KBM-7 (cell line): ENCODE measurements at places on chromosomes 4 and X.

DNA sequence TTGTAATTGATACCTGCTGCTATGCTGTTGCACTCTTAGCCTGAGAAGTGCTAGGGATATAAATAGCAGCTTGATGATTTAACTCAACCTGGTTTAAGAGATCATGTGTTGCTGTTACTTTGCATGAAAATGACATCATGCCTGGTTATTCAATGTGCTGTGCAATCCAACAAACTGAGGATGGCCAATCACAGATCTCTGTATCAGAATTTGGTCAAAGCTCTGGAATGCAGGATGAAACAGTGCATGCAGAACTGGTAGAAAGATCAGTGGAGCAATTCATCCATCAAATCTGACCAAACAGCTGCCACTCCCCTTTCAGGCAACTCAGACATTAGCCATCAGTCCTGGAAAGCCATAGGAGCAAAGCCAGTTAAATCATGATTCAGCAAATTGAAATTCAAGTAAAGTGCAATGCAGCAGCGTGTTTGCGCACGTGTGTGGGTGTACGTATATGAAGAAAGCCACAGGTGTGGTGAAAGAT is 160.3 kb upstream of the RASGEF1B start:
- no peak for DNase-seq

GRCh38 chr4:138034871-138035270 is 207.3 kb downstream of the SLC7A11 start:
- DNase-seq = no peak

GRCh38 chr4:37935026-37935425 is 25.2 kb upstream of the PTTG2 start:
- no peak for DNase-seq

DNA sequence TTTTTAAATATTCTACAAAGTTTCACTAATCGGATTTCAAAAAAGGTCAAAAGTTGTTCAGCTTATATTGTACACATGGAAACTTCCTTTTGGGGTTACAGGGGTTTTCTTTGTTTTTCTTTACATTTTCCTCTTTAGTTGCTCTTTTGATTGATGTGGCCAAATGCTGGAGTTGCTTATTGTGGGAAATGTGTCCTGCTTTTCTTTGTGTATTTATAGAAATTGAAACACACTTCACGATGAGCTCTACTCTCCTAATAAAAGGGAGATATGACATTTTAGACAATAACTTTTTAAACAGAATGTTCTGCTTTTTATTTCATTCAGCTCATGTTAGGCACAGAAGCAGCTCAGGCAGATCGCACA is 50.7 kb upstream of the SPRY1 start:
- DNase-seq = no peak

- DNase-seq = peak; percentile 30
Observed at GRCh38 chr4:116055857-116056827, 942.7 kb upstream of the NDST4 start.

GRCh38 chr4:99572527-99573240 is 1.9 kb upstream of the MTTP start:
- DNase-seq = no peak

- no peak for DNase-seq
Observed at GRCh38 chrX:153410373-153410772, 899 bp upstream of the ZFP92 start.

GRCh38 chrX:53188763-53189162 is 36.2 kb downstream of the KDM5C start:
- no peak for DNase-seq

DNA sequence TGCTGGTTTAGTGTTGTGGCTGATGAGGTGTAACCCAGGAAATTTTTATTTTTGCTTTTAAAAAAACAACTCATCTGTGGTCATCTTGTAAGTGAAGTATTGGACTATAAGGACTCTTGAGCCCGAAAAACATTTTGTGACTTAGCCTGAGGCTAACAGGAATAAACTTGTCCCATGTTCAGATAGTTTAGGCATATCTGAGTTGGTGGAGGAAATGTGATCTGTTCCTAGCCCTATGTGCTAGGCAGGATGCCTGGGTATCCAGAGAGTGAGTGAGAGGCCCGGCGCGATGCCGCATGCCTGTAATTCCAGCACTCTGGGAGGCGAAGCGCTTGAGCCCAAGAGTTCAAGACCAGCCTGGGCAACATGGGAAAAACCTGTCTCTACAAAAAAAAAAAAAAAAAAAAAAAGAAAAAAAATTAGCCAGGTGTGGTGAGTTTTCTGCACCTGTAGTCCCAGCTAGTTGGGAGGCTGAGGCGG is 3.7 kb downstream of the SMS start:
- DNase-seq = no peak

- DNase-seq = no peak
Observed at GRCh38 chrX:41108007-41108406, 22.8 kb downstream of the USP9X start.

DNA sequence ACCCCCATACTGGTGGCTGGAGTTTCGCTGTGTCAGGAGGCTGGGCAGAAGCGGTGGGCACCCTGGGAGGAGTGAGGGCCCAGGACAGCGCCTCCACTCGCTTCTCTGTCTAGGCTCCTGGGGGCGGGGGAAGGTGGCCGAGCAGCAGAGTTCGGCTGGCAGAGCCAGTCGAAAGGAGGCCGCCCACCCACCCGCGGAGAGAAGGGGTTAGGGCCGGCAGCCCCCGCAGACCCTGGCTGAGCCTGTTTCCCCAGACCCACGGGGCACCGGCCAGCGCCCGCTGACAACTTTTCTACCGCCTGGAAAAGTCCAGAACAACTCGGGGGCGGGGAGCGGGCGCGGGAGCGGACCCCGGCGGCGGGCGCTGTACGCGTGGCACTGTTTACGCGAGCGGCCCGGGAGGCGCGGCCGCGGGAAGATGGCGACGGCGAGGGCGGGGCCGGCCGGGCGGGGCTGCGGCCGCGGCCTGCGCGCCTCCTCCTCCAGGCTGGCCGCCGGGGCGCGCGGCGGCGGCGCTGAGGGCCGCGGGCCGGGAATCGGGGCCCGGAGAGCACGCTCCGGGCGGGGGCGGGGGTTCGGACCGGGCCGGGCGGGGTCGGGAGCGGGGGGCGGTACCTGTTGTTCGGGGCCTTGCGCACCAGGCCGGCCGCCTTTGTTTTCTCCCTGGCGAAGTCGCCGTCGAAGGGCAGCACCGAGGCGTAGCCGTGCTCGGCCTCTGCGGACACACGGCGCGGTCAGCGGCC is 628 bp downstream of the MXD4 start:
- no peak for DNase-seq

- no peak for DNase-seq
Observed at GRCh38 chr4:176675810-176676209, 116.9 kb downstream of the VEGFC start.

DNA sequence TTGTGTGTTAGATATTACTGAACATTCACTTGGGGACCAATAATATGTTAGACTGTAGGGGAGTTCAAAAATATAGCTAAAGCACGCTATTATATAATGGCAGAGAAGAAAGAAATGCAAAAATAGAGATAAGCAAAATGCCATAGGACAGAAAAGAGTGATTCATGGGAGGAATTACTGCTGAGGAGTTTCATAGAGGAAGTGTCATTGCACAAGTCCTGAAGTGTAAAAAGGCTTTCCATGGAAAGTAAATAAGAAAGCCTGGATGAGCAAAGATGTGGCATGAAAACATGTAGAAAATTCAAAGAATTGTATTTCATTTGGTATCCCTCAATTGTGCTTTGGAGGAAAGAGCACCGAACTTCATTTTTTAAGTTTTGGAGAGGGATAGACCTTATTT is 14.5 kb downstream of the HMGB2 start:
- peak; percentile 24 for DNase-seq

DNA sequence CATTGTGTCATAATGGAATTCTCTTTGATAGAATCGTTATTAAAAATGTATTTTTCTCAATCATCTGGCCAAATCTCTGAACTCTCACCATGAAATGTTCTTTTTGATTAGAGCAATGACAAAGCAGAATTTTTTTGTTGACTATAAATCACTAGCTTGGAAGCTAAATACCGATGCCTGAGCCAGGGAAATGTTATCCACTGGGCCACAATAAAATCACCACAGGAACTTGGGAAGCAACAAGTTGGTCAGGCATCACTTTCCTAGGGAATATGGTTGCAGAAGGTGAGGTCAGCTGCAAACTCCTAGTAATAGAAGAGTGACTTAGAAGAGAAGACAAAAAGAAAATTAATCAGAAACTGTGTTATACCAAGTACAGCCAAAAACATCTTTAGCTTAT is 60.6 kb upstream of the CFAP47 start:
- DNase-seq = no peak

GRCh38 chr4:164481306-164482091 is 272.4 kb upstream of the SMIM31 start:
- DNase-seq = no peak

GRCh38 chr4:110520886-110521285 is 44.9 kb downstream of the ENPEP start:
- DNase-seq = no peak

DNA sequence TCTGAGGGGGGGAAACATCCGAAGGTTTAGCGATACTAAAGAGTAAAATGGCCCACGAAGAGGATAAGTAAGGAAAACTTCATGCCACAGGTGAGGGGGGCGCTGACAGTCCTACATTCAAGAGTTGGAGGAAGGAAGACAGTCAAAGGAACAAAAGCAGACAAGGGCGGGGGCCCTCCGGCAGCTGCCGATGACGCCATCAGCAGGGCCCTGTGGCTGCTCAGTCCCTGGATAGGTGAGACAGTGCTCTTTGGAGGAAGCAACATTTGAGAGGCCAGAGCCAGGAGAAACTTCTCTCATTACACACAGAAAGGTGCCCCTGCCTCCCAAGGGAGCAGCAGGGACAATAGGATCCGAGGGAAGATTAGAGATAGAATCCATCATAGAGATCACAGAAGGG is 41.5 kb downstream of the RAB40AL start:
- peak; percentile 22 for DNase-seq

DNA sequence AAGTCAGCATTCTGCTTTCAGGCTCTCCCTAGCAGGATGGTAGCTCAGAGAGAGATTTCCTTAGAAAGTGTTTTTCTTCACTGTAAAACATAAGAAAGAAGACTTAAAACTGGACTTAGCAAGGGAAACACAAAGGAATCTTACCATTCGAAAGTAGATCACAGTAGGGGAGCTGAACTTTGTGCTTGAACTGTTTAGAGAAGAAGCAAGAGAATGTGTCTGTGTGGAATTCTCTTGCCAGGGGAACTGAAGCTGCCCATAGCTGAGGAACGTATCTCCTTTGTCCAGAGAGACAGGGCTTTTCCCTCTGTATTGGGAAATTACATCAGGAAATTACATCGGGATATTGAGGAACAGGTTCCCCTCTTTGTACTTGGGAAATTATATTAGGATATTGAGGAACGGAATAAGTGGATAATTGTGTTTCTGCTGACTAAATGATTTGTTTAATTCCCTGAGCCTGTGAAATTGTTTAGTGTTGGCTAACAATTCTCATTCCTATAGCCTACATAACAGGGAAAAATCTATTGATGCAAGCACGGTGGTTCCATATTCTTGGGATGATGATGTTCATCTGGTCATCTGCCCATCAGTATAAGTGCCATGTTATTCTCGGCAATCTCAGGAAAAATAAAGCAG is 21.2 kb downstream of the SRD5A3 start:
- DNase-seq = no peak

- DNase-seq = no peak
Observed at GRCh38 chrX:120750381-120750780, 120.5 kb upstream of the C1GALT1C1 start.

- no peak for DNase-seq
Observed at GRCh38 chrX:131289527-131289926, 421 bp upstream of the IGSF1 start.

DNA sequence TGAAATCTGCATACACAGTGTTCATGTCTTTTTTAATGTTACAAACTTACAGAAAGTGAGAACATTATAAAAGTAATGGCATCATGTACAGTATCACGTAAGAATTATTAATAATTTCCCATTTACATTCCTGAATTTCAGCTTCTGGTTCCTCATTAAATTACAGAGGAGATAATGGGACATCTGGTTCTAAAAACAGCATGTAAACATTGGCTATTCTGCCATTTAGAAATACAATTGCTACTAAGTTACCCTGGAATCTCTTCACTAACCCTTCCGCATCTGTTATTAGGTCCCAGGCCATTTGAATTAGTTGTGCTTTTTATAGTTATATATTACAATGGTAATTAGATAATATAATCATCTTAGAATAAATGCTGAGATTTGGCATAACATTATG is 505.1 kb downstream of the FSTL5 start:
- no peak for DNase-seq

- peak; percentile 83 for DNase-seq
Observed at GRCh38 chr4:155787113-155787710, 28.4 kb downstream of the GUCY1B1 start.

- no peak for DNase-seq
Observed at GRCh38 chr4:54526560-54526959, 131.2 kb upstream of the KIT start.

DNA sequence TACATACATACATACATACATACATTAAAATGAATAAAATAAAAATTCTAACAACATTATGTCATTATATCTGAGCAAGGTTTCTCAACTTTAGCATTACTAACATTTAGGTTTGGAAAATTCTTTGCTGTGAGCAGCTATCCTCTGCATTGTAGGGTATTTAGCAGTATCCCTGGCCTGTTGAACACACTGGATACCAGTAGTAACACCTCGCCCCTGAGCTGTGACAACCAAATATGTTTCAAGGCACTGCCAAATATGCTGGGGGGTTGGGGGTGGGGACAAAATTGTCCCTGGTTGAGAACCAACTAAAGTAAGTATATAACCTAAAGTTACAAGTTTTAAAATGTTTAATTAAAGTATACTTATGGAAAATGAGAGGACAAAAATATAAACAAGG is 860.9 kb upstream of the FTHL17 start:
- DNase-seq = no peak

DNA sequence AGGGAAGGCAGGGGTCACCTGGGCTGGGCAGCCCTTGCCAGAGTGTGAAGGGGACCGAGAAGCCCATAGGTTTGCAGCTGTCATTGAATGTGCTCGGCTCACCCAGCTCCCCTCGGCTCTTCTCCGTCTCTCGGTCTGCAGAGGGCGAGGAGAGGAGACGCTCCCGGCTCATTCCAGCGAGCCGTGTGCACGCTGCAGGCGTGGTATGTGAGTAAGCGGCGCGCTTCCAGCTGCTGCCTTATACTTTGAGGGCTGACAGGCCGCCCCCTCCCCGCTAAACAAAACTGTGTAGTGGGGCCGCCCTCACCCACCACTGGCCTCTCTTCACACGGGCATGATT is 23.0 kb upstream of the BCORL1 start:
- no peak for DNase-seq

DNA sequence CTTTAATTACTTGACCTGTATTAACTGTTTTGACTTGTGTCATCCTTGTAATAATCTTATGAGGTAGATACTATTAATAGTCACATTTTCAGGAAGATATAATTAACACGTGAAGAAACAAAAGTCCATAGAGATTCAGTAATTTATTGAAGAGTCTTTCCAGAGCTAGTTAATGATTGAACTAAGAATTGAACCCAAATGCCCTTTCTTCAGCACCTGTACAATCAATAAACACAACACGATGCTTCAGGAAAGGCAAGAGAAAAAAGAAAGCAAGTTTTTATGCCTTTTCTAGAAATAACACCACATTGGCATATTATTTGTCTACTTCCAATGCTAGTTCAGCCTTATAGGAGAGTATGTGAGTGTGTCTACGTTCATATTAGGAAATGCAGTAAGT is 399.6 kb downstream of the NAF1 start:
- no peak for DNase-seq
